ENCODE measurements at places on chromosomes 3 and 15.

- DNase-seq = no peak
Observed at GRCh38 chr3:43759297-43759782, 68.6 kb downstream of the ABHD5 start.

GRCh38 chr3:184523825-184524615, 37.6 kb upstream of the EPHB3 start:
- DNase-seq = no peak

GRCh38 chr15:99250001-99250400, 620 bp upstream of the TTC23 start:
- no peak for DNase-seq

GRCh38 chr15:90063770-90064247, 38.5 kb downstream of the IDH2 start:
- DNase-seq = no peak

GRCh38 chr3:172232579-172233212, 193.3 kb downstream of the FNDC3B start:
- DNase-seq = no peak
